ENCODE measurements at places on chromosomes 7 and 10.

- DNase-seq: no peak
Observed at GRCh38 chr7:98365863-98366561, 34.9 kb downstream of the BAIAP2L1 start.

GRCh38 chr10:48751730-48752129 is 67.1 kb downstream of the WDFY4 start:
- no peak for DNase-seq

GRCh38 chr10:119250641-119251314 is 43.4 kb downstream of the GRK5 start:
- no peak for DNase-seq

DNA sequence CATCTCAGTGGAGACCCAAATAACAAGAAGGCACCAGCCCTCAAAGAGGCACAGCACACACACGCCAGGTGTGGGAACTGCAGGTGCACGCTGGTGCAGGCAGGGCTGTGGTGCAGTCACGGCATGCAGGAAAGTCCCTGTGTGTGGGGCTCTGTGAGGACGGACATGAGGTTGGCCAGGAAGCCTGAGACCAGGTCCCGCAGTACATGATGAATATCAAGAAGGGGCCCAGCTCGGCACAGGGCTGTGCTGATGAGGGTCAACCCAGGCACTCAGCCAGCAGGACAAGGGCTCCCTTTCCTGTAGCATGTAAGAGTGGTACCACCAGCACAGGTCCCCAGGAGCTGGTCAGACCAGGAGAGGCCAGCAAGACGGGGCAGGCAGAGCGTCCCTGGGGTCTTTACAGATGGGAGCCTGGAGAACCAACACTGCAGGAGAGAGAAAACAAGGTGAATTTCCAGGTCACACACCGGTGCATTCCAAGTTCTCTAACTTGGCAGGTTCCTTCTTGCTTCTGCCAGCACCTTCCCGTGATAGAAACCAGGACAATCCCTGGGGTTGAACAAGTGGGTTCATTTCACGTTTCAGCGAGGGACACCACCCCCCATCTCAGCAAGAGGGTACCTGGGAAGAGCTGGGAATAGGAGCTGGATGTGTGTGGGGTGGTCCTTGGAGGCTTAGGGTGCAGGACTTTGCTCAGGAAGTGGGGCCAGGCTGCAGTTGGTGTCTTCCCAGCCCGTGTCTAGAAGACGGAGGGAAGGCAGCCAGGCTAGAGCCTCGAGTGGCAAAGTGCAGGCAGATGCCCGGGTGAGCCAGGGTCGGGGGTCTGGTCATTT is 244.8 kb upstream of the TCERG1L start:
- no peak for DNase-seq

GRCh38 chr7:132866551-132866950 is 215.3 kb downstream of the CHCHD3 start:
- no peak for DNase-seq

GRCh38 chr7:20470082-20470481 is 139.4 kb downstream of the ITGB8 start:
- DNase-seq: no peak

DNA sequence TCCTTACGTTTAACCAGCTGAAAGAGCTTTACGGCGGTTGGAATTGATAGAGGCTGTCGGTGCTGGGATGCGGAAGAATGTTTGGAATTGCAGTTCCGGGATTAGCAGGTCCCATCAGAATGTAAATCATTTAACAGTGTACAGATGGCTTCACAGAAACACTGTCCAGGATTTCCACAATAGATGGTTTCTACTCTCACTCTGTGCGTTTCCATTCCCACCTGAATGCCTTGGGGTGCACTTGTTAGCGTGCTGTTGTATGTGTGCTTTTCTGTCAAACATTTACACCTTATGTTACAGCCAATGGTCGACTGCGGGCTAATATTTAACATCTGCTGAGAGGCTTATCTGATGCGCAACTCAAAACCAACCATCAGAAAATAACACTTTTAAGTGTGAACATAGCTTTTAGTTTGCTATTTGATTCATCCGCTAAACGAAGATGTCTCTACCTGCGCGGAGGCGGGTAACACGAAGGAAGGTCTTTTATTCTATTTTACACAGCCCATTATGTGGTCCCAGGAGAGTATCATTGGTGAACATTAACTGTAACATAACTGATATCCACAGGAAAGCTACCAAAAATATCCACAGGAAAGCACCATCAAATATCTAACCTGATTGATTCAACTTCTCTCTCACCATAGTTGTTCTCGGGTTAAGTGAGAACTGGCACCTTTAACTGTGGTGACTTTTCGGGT is 179.0 kb downstream of the PRPF18 start:
- no peak for DNase-seq

- DNase-seq: no peak
Observed at GRCh38 chr7:13072014-13072413, 384.6 kb downstream of the ARL4A start.

GRCh38 chr7:105060437-105060836 is 46.4 kb downstream of the KMT2E start:
- no peak for DNase-seq

DNA sequence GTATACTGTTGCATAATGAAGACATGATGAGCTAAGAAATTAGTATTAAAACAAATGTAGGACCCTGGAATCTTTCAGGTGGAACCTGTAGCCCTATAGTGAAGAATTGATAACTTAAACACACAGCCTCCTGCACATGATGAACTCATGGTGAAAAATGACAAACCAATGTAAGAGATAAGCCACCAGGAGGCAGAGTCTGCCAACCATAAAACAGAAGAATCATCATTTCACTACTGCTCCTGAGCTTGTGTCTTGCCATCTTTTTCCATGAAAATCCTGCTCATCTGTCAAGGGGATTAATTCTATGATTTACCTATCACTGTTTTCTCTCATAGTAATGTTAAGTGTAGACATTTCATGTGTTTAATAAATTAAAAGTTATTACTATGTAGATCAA is 363.9 kb downstream of the MALRD1 start:
- DNase-seq: no peak

- DNase-seq: no peak
Observed at GRCh38 chr10:91690996-91691676, 58.3 kb upstream of the PPP1R3C start.

GRCh38 chr7:24192053-24192452 is 91.9 kb upstream of the NPY start:
- DNase-seq: no peak

DNA sequence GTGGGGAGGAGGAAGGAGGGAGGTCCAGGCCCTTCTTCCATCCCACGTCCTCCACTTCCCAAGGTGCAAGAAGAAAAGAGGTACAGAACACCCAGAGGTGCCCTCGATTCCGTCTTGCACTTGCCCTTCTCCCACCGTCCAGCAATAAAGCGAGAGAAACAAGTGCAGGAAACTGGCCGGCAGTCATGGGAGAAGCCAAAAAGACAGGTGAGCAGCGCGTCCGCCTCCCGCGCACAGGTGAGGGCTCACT is 1.3 kb downstream of the C10orf95 start:
- no peak for DNase-seq

DNA sequence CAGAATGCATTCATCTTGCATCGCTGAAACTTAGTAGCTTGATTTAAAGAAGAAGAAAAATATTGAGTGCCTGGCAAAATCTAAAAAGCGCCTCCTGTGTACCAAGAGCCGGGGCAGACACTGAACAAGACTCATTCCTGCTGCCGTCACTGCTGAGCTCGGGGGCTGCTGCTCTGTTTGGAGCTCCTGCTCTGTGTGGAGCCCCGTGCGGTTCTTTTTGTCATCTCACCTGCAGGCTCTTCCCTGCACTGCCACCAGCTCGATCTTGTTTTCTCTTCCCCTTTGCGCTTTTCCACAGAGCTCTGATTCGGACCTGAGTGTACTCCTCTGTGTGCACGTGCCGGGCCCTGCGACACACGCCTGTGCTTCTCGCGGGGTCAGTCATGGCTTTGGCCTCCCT is 462.1 kb upstream of the DPP6 start:
- no peak for DNase-seq

GRCh38 chr7:41969561-41970105 is 266.7 kb upstream of the INHBA start:
- no peak for DNase-seq

- DNase-seq: no peak
Observed at GRCh38 chr10:30432622-30433305, 1.2 kb upstream of the MAP3K8 start.

DNA sequence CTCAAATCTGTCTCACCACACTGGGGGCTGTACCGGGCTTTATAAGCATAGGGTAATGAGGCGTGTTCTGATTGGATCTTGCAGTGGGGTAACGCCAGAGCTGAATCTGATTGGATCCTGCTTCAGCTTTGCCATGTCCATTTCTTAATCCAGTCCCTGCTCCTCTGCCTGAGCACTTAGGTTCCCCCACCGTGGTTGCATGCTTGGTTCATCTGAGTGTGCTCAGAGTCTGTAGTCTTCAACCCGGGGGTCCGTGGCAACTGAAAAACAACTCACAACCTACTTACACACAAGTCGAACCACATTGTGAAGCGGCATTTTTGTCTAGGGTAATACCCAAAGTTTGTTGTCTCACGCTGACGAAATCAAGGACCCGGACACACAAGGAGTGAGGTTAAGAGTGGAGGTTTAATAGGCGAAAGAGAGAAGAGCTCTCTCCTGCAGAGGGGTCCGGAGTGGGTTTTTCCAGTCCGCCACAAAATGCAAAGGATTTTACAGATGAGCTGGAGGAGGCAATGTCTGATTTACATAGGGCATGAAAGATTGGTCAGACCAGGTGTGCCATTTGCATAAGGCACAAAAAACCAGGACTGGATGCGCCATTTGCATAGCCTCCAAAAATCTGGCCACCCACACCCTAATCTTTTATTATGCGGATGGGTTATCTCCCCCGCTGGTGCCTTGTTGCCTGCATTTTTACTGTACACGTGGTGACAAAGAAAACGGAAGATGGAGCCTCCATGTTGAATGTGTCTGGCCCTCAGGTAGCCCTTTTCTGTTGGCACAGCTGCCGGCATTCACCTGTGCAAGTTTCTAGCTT is 641.8 kb upstream of the FOXK1 start:
- no peak for DNase-seq

- no peak for DNase-seq
Observed at GRCh38 chr10:11336722-11337162, 274.7 kb downstream of the USP6NL start.

DNA sequence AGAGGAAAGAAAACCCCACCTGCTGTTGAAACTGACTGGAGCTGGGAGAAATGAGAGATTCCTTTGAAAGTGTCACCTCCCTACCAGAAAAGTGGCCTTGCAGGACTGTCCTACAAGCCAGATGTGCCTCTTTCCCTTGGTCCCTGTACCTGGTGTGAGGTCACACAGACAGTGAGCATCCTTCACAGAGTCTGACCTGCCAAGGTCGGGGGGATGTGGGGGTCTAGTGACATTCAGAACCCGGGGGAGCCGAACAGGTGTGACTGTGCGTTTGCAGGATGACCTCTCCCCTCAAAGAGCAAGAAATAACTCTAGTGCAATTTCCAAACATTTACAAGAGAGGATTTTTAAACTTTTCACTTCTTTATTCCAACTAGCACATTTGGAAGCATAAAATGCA is 93.4 kb upstream of the ZNF479 start:
- no peak for DNase-seq

GRCh38 chr10:44435196-44435595 is 50.3 kb upstream of the CXCL12 start:
- no peak for DNase-seq

GRCh38 chr10:30127120-30127541 is 67.7 kb upstream of the JCAD start:
- DNase-seq: no peak

- no peak for DNase-seq
Observed at GRCh38 chr7:31938650-31939049, 131.6 kb downstream of the PDE1C start.

DNA sequence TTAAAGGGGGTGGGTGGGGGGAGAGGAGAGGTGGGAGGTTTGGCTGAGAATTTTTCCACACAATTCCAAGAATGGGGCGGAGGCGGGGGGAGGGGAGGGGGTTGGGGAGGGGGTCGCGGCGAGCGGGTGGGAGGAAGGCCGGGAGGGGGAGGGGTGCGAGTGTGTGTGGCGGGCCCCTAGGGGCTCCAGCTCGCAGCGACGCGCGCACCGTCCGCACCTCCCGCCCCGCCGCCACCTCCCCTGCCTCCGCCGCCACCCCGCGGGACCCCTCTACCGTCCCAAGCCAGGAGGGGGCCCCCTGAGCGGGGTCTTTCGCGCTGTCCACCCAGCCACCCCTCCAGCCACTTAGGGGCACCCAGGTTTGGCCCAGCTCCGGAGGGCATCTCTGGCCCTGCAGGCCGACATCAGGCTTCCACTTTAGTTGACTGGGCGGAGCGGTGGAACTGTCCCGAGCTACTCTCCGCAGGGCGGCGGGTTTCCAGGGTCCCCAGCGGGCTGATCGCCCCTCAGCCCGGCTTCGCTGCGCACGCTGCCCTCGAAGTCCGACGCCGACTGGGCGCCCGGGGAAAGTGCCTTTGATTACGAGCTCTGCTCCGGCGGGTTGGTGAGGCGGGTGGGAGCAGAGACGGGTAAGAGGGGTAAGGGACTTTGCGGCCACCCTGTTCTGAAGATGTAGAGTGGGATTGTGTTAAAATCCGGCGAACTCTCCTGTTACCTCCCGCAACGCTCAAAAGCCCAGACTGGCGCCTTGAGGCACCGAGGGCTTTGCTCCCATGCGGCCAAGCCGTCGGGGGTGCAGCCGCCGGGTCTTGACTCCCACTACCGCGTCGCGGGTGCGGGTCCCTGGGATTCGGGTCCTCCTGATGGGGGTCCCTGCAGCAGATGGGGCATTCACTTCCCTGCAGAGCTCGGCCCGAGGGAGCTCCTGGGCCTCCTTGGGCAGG is 1.8 kb upstream of the VAX1 start:
- no peak for DNase-seq

GRCh38 chr10:89873055-89873454 is 171.7 kb downstream of the KIF20B start:
- no peak for DNase-seq

GRCh38 chr10:34813626-34814222 is 1.4 kb downstream of the PARD3 start:
- no peak for DNase-seq

DNA sequence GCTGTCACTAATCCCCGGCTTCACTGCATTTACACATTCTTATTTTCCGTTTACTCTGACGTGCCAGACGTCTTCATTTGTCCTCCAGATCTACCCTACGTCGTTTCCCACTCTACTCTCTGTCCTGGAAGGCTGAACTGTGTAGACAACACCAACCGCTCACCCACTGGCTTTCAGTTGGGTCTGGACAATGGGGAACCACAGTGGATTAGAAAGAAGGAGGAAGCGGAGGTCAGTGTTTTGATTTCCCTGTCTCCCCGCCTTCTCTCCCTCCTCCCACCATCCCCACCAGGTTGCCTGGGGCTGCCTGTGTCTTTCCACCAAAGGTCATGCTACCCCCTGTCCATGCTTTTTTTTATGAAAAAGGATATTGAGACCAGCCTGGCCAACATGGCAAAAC is 14.0 kb upstream of the CTBP2 start:
- DNase-seq: no peak

GRCh38 chr10:51224671-51225161 is 150.4 kb downstream of the PRKG1 start:
- DNase-seq: no peak

- no peak for DNase-seq
Observed at GRCh38 chr10:42351745-42352144, 286.6 kb downstream of the ZNF33B start.
